ENCODE measurements at places on chromosomes 2 and 18.

GRCh38 chr2:206979922-206980321, 40.6 kb downstream of the CPO start:
- no peak for DNase-seq

DNA sequence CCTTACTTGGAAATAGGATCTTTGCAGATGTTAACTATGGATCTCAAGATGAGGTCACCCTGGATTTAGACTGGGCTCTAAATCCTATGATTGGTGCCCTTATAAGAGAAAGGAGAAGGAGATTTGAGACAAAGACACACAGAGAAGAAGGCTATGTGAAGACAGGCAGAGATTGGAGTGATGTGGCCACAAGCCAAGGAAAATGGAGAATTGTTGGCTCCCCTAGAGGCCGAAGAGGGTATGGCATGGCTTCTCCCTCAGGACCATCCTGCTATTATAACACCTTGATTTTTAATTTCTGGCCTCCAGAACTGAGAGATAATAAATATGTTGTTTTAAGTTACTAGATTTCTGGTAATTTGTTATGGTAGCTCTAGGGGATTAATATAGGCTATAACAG, 7.6 kb downstream of the CYBRD1 start:
- no peak for DNase-seq

DNA sequence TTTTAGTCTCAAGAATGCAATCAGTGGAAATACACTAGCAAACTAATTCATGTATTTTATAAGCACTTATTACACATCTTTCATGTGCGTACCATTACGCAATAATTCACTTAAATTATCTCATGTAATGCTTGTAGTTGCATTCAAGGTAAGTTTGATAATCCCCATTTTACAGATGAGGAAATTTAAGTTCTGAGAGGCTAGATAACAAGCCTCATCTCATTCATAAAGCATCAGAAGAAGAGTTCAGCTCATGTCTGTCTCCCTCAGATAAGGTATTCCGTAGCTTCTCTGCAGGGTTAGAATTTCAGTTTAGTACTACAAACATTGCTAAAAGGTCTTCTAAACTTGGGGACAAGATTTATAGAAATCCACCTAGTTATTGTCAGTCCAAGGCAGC, 47.8 kb downstream of the HNMT start:
- no peak for DNase-seq

- DNase-seq = no peak
Observed at GRCh38 chr2:215917953-215918620, 95.3 kb downstream of the MREG start.

DNA sequence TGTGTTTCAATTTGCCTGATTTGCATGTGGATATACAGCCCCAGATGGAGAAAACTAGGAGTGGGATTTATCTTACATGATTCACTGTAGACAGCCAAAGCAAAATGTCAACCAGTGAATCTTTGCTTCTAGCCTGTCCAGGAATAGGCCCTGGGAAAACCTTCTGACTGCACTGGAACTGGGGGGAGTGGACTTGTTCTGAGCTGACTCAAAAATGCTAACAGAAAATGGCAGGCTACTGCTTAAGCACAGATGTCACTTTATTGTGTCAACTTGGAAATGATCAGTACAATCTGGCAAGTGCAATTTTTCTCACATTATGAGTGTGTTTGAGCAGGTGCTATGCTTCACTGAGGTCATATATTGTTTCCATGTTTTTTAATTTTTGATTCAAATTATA, 593.7 kb downstream of the NRXN1 start:
- no peak for DNase-seq

DNA sequence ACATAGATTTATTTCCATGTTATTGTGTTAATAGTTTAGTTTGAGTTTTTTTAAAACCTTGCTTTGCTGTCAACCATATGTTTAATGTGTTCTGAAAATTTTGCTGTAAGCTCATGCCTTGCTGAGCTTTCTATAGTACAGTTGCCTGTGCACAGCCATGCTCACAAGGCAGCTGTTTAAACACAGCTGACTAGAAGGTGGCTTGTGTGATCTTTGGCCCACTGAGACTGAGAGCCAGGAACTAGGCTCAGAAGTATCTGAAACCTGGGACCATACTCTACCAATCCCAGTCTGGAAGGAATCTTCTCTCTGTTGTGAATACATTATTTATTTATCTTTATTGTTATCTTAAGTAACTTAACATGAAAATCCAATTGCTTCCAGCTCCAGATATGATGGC, 350.5 kb downstream of the KIAA1328 start:
- DNase-seq = no peak

DNA sequence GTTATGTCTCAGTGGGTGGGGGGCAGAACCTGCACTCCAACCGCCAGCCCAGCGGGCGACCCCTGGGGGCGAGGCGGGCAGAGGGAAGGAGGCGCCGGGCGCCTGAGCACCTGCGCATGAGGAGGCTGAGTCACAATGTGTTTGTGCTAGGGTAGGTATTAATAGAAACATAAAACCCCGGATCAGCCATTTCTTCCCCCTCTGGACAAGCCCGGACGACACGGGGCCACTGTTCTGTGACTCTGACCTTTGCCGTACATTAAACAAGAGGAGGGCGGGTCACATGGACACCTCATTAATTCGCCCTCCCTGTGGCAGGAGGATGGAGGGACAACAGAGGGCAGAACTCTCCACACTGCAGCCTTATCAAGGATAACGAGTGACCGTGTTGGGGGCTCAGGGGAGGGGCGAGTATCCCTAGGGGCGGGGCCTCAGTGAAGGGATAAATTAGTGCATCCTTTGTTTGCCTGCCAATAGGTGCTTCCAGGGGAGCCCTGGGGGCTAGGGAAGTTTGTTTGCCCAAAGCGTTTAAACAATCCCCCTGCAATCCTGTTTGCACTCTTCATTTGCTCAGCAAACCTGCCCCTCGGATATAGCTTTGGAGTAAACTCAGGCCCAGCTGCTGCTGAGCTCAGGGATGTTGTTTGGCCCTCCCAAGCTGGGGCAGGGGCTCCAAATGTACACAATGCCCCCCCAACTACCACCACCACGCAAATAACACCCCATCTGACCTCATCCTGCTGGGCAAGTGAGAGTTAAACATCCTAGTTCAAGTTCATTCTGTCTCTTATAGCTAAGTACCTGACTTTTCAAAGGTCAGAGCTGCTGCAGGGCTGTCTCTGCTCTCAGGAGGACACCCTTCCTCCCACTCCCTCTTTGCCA, 171.2 kb upstream of the GLI2 start:
- no peak for DNase-seq

DNA sequence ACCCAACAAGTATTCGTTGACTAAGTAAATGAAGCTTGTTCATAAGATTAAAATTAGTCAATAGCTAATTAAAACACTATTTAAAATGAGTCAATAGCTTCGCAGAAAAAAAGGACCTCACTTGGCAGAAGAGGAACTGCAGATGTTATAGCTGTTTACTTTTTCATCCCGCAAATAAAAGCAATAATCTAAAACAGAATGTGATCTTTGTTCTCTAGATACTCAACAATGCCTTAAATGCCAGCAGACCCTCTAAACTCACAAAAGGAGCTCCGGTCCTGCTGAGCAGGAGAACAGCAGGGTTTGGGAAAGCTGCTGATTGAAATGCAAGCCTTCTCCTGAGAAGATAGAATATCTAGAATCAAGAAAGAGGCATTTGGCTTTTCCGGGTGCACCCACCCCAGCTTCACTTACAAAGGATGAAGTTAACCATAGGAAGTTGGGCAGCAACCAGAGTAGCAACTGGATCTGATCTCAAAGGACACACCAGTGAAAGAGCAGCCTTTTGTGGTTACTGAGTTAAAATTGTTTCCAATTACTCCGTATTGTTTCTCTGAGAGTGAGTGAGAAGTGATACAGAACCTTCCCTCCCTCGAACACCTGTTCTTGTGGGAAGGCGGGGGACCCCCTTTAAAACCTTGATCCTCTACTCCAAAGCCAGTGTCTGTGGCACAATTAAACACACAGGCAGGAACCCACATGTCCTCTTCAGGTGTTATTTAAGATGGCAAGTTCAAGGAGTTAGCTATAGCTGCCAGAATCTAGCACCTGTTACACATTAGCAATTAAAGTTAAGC, 6.8 kb downstream of the CCBE1 start:
- DNase-seq = no peak

GRCh38 chr18:13450289-13451212, 232.0 kb downstream of the LDLRAD4 start:
- DNase-seq = no peak

GRCh38 chr2:130264501-130264900, 66.3 kb upstream of the TUBA3E start:
- no peak for DNase-seq

GRCh38 chr2:30439879-30440278, 7.2 kb upstream of the LCLAT1 start:
- no peak for DNase-seq

- no peak for DNase-seq
Observed at GRCh38 chr18:41771973-41772372, 183.1 kb upstream of the PIK3C3 start.

DNA sequence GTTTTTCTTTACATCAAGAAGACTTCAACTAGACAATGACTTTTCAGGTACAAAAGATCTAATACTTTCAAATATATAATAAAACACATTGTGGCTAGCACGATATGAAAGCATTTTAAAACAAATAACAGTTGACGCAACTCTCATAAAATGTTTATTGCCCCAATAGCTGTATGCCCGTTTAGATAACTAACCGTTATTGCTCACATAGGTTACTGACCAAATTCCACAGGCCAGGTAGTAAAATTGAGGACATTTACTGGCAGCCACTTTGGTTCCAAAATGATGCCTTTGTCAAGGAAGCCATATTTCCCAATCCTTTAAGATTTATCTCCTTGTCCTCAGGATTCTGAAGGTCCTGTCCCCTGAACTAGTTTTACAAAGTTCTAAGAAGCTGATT, 2.9 kb upstream of the REG1B start:
- no peak for DNase-seq
